CD4-positive, alpha-beta T cell treated with Interleukin-4 for 1 hour (primary cell): ENCODE measurements at places on chromosomes 11 and 22.
A peak's percentile ranks its signal among the peaks of the same experiment; 100 is the strongest.

DNA sequence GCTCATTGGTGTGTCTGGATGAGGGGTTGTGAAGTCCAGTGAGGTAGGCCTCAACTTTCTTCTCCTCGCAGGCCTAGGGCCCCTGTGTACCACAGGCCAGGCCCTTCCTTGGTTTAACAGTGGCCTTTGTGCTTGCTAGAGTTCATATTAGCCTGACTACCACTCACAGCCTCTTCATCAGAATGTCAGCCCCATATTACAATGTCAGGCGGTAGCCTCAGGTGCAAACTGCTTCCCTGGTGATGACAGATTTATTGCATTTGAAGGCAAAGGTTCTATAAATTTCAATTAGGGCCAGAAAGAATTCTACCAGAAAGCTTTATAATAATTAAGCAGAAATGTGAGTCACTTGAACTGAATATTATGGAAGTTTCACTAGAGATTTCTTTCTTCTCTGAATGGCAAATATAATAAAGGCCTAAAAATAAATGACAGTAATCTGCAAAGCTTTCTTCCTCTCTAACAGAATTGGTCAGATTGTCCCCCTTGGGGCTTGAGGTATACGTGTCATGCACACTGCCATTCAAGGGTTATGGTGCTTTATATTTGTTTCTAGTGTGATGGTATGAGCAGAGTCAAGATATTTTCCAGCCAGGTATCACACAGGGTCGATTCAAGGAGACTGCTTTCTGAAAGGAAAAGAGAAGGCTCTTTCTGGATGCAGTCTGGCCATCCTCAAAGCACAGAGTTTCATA is 210.3 kb downstream of the CWF19L2 start:
- DNase-seq, result no peak

GRCh38 chr11:8224161-8224591 is 39.5 kb downstream of the LMO1 start:
- no peak for DNase-seq

DNA sequence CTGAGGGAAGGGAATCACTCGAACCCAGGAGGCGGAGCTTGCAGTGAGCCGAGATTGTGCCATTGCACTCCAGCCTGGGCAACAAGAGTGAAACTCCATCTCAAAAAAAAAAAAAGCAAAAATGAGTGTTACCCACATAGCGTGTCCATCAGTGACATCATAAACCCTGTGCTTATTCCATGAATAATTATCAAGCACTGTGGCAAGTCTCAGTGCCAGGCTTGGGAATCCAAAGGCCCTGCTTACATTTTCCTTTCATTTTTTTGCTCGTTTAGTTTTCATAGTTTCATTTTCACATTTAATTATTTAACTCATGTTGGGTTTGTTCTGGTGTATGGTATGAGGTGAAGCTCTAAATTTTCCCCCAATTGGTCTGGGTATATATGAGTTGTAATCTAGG is 46.5 kb downstream of the NEU3 start:
- no peak for DNase-seq

DNA sequence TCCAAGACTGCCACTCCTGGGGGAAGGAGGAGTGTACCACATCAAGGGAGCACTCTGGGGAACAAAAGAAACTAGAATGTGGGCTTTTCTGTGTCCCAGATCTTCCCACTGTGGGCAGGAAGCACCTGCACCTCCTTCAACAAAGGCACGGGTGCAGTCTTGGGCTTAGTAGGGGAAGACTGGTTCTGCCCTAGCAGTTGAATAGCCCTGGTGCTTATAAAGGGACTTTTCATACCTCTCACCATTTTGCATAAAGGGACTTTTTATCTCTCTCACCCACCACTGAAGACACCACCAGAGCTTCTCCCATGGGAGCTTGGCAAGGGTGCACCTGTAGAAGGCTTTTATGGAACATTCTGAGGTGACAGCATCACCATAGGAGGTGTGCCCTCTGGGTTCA is 65.8 kb upstream of the MS4A8 start:
- DNase-seq, result peak; percentile 17

- no peak for DNase-seq
Observed at GRCh38 chr11:30282289-30282631, 40.6 kb upstream of the ARL14EP start.

GRCh38 chr11:73177778-73178539 is 35.8 kb upstream of the FCHSD2 start:
- DNase-seq, result peak; percentile 87

- DNase-seq, result no peak
Observed at GRCh38 chr11:104917271-104918112, 19.2 kb upstream of the CASP12 start.

GRCh38 chr11:68509066-68509465 is 48.5 kb downstream of the PPP6R3 start:
- DNase-seq, result no peak
